Stimulated activated CD8-positive, alpha-beta memory T cell treated with anti-CD3 and anti-CD28 coated beads, Interleukin-4, amount 100 ng/mL, for 1 hour (primary cell): ENCODE measurements at places on chromosomes 16 and 17.

DNA sequence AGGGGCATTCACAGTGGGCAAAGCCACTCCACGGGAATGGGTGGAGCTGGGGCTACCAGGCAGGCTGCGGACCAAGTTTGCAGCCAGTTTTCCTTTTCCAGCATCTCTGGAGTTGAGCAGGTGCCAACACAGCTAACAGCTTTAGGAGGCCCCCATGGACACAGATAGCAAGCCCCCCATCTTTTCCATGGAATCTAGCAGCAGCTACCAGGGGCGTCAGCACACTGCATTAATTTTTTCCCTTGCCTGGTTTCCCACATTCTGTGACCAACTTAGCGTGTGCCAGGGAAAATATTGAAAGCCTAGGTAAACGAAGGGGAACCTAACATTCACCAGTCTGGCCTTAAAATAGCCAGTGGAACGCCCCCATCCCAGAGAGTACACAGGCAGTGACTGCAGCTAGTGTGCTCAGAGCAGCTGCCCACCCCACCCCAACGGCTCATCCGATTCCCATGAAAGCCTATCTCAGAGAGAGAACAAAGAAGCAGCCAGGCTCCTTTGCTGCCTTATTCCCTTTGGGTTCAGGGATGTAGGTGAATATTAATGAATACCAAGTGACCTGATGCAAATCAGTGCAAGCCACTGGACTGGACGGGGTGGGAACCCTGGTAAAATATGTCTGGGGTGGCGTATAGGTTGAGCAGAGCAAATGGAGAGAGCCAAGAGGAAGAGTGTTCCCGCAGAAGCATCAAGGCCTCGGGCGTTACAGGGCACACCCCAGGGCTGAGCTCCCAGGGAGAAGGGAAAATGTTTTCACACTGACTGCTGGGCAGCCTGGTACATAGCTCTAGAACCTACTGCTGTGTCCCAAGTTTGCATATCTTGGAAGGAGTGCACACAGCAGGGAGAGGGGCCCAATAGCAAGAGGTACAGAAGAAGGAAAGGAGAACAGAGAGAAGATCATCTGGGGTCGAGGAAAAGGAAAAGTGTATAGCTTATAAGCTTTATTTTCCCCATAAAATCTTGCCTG is 73.9 kb upstream of the SOX9 start:
- DNase-seq, result no peak

GRCh38 chr17:82338858-82339633 is 5.5 kb upstream of the SECTM1 start:
- DNase-seq, result no peak

DNA sequence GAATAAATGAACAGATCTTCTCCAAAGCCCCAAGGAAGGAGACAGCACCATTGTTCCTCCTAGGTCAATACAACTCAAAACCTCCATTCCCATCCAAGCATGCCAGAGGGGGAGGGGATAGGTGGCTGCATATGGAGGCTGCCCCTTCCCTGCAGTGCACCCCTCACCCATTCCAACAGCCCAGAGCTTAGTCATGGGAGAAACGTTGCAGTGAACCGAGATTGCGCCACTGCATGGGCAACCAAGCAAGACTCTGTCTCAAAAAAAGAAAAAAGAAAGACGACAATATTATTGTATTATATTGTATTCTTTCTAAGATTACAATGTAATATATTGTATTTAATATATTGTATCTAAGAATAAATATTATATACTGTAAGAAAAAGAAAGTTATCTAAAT is 36.4 kb upstream of the CD300E start:
- no peak for DNase-seq

GRCh38 chr16:51031598-51031997 is 119.5 kb downstream of the SALL1 start:
- DNase-seq, result no peak

GRCh38 chr17:42566883-42567573 is at the start of gene MLX:
Gene MLX, plus strand, starts transcription at chr17:42567100. Its CDS starts 25 bp downstream, at chr17:42567125.
- DNase-seq, result peak; percentile 78

GRCh38 chr16:73089420-73089819 is 41.5 kb upstream of the ZFHX3 start:
- no peak for DNase-seq

DNA sequence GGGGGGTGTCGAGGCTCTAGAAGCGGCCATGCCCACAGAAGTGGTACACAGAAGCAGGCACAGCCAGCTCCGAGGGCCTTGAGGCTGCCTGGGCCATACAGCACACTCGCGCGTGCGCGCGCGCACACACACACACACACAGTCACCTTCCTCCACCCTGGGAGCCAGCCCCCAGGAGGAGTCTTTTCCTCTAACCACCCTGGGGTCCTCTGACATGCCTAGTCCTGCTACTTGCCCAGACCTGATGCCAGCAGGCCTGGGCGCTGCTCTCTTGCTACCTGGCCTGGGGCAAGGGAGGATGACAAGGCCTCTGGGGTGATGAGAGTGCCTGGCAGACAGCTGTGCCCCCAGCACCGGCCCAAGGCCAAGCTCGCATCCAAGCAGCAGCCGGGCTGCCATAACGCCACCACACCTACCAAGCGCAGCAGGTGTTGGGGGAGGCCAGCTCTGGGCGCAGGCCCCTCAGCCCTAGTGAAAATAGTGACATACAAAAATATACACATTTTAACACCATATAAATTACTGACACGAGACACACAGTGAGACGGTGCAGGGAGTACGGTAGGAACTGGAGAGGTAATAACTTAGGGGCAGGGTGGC is 41.1 kb downstream of the TSC2 start:
- DNase-seq, result no peak

GRCh38 chr16:59758848-59759247 is 1024.7 kb upstream of the GOT2 start:
- no peak for DNase-seq

- DNase-seq, result no peak
These were observed 763 bp downstream of the ZKSCAN2 start for GRCh38 chr16:25256695-25257469.

- DNase-seq, result no peak
These were observed 3.5 kb upstream of the RAB37 start for GRCh38 chr17:74733365-74734122.

- no peak for DNase-seq
These were observed 1494.0 kb upstream of the CDH8 start for GRCh38 chr16:63530208-63530607.

DNA sequence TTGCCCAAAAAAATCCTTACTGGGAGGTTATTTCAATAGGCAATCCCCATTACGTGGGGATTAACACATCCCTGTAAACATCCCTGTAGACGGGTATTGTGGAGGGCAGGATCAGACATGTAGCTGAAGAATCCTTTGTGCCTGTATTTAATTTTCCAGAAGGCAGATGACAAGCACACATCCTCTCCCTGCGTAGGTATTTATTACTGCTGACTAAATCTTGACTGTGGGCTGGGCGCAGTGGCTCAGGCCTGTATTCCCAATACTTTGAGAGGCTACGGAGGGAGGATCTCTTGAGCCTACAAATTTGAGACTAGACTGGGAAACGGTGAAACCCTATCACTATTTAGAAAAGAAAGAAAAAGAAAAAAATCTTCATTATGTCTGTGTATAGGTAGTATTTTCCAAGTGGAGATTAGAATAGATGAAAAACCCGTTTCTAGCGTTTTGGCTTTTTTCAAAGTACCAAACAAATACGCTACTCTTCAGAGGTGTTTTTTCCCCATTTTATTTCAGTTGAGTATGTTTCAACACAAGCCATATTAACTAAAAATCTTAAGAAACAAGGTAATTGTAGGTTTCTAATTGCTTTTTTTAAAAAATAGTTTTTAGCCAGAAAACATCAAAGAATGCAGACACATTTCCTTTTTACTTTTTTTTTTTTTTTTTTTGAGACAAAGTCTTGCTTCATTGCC is 1.5 kb upstream of the MARF1 start:
- DNase-seq, result no peak

DNA sequence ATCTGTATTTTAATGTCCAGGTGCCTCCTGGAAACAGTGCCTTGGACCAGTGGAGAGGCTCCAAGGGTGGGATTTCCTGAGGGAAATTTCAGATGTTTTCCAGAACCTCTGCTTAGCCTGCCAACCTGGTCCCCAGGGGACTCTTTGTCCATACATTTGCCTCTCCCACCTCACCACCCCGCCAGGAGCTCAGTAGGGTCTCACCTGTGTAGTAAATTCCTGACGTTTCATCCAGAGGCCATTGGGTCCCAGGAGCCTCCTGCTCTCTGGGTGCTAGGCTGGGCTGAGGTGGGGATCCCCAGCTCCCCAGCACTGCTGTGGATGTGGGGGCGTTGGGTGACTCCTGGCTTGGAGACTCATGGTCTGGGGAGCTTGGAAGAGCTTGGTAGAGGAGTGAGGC is 2.7 kb downstream of the NLRP1 start:
- DNase-seq, result no peak
